Dermis microvascular lymphatic vessel endothelial cell (primary cell): ENCODE measurements at places on chromosomes 5 and 9. TPM values are rescaled to one million over a fixed set of nuclear protein-coding genes. Genes with fewer than 3 reads are reported as not detected.

Gene DAB2IP
- 15.3 and 25.4 TPM in 2 replicates for total RNA-seq

Gene GFI1B
- under 0.01 TPM in 1 of 2 replicates, not detected in the other for total RNA-seq

Gene CENPK
- 6.3 and 10.4 TPM in 2 replicates for total RNA-seq

Gene TTC39B
- 1.3 and 2.0 TPM in 2 replicates for total RNA-seq

Gene CD14
- 1.9 and 10.7 TPM in 2 replicates for total RNA-seq

GRCh38 chr5:179769796-179770195 lies 24.0 kb upstream of the LTC4S start:
- no peak for DNase-seq

DNA sequence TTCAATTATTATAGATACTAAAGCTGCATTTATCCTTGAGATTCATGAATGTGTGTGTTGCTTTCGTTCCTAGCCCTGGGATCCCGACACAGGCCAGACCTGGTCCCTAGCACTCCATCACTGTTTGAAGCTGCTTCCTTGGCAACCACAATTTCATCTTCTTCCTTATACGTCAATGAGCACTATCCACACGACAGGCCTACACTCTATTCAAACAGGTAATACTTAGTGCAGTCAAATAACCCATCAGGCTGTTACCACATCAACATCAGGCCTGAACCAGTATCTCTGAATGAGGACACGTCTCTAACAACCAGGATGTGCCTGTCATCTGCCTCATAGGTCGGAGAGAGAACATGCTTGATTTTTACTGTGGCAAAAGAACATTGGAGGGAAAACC lies 73.3 kb downstream of the PRKACG start:
- DNase-seq = no peak

- no peak for DNase-seq
These were observed 164.0 kb upstream of the CCDC152 start for GRCh38 chr5:42592401-42593140.

DNA sequence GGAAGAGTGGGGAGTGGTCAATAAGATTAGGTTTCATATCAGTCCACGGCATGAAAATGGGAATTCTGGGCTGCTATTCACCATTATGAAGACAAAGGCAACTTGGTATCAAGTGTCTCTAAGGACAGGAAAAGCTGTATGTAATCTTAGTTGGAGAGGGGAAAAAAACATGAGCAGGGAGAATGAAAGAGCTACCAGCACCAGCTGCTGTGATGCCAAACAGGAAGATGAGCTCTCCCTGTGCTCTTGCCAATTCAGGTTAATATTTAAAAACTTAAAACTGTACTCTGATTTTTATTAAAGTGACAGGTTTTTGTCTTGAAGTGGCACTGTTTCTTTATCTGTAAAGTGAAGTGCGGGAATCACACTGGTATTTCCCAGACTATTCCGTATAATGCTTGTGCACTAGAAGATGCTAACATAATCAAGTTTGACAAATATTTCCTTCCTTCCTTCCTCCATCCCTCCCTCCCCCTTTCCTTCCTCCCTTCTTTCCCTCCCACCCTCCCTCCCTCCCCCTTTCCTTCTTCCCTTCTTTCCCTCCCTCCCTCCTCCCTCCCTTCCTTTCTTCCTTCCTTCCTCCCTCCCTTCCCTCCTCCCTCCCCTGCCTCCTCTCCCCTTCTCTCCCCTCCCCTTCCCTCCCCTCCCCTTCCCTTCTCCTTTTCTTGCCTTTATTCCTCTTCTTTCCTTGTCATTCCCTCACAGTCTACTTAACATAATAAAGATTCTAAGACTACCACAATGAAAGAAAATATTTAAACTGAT lies 1383.0 kb upstream of the C9orf72 start:
- no peak for DNase-seq

GRCh38 chr5:157497875-157498611 lies 38.0 kb downstream of the NIPAL4 start:
- no peak for DNase-seq

GRCh38 chr5:179342577-179342976 lies 2.7 kb downstream of the ADAMTS2 start:
- no peak for DNase-seq
